HepG2 (cell line): ENCODE measurements at places on chromosomes 11 and 22. TPM values are rescaled to one million over a fixed set of nuclear protein-coding genes. Genes with fewer than 3 reads are reported as not detected.

GRCh38 chr22:37137131-37137530, 12.6 kb downstream of the IL2RB start:
- H3K4me3 ChIP-seq = no peak overlapping the region
- peaks cover 7% of the 10 kb centered on the region for H3K27me3 ChIP-seq
- H3K36me3 ChIP-seq = no peaks in the 10 kb centered on the region

GRCh38 chr11:132452616-132453015, 1079.7 kb downstream of the OPCML start:
- no peak overlapping the region for H3K4me3 ChIP-seq
- H3K4me1 ChIP-seq = no peaks in the 10 kb centered on the region
- H3K36me3 ChIP-seq = no peaks in the 10 kb centered on the region

DNA sequence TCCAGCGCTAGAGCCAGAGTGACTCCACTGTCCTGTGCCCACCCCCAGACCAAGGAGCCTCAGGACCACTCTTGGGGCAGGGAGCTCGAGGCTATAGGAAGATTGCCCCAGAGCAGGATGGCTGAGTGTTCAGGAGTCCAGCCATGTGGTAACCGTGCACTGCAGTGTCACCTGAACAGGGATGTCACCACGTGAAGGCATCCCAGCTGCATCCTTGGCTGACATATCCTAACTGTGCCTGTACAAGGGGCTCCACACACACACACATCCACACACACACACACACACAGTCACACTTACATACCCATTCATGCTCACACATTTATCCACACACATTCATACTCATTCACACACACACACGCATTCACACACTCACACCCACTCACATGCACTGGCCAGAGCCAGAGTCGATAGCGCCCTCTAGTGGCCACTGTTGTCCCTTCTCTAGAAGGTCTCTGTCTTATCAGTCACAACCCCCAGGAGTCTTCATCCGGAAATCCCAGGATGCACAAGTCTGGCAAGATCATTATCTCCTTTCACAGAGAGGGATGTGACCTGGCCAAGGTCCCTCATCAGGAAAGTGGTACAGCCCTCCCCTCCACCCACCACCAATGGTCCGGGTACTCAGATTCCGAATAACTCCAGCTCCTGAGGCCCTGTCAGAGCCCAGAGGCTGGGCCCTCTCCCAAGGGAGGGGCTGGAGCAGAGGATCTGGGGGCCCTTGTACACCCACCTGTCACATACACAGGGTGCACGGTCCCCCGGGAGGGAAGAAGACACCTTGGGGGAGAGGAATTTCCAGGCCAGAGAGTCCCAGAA, 55.1 kb downstream of the IGLL5 start:
- no peak overlapping the region for H3K4me3 ChIP-seq
- H3K36me3 ChIP-seq = no peaks in the 10 kb centered on the region
- DNase-seq = peak; percentile 44
- H3K4me1 ChIP-seq = peaks cover 19% of the 10 kb centered on the region
- H3K27ac ChIP-seq = no peak overlapping the region

The SERPING1 gene
- 1.6 and 2.0 TPM in 2 replicates for total RNA-seq

The CRKL gene
- total RNA-seq = 60.6 and 75.5 TPM in 2 replicates

The POLD3 gene
- 18.9 and 23.7 TPM in 2 replicates for total RNA-seq
